ENCODE measurements at places on chromosomes 12 and 14.

GRCh38 chr12:119153477-119154434 is 25.0 kb upstream of the HSPB8 start:
- no peak for DNase-seq

DNA sequence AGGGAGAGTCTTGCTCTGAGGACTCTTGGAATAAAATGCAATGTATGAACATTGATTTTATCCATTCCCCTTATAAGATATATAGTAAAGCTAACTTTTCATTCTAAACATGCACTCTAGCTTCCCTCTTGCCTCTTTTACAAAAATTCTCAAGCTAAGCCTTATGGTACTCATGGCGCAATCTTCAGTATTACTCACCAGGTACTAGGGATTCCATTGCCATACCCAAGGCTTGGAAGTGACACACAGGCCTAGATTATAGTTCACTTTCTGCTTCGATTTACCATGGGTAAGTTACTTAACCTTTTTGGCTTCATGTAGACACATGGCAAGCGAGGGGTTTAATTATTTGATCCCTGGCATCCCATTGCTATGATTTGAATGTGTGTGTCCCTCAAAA is 331.5 kb downstream of the LRIG3 start:
- DNase-seq, result no peak

DNA sequence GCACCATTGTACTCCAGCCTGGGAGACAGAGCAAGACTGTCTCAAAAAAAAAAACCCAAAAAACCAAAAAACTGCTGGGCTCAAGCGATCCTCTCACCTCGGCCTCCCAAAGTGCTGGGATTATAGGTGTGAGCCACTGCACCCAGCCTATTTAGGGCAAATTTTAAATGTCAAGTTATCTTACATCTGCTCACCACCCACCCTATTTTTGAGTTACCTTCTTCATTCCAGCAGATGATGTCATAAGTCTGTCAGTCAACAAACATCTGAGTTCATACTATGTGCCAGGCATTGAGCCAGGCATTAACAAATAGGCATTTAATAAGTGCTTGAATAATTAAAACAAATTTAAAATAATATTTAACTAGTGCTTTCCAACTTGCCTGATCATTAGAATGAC is 21.5 kb downstream of the BATF start:
- DNase-seq, result no peak

DNA sequence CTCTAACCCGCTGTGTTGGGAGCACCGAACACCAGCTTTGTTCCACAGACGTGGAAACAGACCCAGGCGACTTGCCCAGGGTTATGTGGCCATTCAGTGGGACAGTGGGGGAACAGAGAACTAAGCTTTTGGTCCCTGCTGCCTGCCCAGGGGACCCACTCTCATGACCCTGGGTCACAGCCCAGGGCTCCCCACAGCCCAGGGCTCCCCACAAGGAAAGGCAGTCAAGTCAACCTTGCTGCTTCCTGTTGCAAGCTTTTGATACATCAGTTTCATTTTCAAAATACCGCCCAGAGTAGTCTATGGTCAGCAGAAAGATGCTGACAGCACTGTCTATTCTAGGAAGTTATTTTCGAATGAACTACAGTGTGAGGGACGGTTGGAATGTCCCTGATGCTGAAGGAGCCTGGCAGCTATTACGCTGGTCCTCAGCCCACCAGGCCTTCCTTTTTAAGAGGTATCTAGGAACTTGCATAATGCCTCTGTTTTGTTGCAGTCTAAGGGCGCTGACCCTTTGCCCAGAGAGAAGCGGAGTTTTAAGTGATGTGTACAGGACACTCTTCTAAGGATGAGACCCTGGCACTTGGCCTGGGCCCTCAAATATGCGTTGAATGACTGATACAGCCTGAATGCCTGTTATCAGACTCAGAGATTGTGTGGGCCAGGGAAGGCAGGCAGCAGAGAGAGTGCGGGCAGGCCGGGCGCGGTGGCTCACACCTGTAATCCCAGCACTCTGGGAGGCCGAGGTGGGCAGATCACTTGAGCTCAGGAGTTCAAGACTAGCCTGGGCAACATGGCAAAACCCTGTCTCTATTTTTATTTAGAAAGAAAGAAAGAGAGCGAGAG is 12.6 kb upstream of the TTC7B start:
- DNase-seq, result no peak

DNA sequence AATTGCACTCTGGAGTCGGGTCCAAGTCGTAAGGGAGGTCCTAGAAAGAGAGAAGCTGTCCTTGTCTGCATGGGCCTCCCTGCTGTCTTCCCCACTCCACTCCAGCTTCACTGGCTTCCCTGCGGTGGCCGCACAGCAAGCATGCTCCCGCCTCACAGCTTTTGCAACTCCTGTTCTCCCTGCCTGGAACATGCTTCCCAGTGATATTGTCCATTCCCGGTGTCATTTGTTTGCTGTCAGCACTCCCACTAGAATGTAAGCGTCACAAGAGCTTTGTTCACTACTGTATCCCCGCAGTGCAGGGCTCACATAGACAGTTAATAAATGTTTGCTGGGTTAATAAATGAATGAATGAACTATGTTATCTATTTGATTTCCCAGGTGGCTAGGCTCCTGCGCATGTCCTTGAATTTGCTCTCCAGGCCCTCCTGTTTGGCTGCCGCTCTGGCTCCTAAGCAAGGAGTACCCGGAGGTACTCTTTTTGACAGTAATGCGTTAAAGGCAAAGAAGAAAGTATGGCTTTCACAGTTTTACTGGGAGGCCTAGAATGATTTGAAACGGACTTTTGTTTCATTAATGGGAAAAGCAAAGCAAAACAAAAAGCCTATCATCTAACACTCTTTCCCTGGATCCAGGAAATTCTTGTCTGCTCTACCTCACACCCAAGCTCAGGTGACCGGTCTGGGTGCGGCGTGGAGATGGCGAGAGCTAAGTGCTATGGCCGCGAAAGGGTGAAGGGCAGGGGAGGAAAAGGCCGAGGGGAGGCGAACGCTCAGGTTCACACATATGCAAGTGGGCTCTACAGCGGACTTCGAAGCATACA is 6.2 kb upstream of the SLC7A7 start:
- no peak for DNase-seq

- DNase-seq, result no peak
Observed at GRCh38 chr14:77097006-77097699, 905 bp upstream of the CIPC start.

GRCh38 chr12:14239935-14240872 is 125.3 kb upstream of the ATF7IP start:
- no peak for DNase-seq

DNA sequence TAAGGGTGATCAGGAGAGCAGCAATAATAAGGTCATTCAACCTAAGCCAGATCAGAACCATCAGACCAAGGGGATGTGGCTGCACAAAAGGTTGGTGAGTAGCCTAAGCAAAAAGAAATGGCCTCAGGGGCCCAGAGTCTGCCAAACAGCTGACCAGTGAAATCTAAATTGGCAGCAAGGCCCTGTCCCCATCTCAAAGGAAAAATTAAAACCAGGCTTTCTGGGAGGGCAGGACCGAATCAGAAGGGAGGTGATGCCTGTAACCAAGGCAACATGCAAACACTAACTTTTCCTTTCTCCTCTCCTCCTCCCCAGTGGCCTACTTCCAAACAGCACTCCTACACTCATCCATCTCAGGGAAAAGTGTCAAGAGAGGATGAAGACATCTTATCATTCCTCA is 256.4 kb downstream of the NUAK1 start:
- no peak for DNase-seq

- no peak for DNase-seq
Observed at GRCh38 chr14:93462479-93462878, 31.7 kb downstream of the UNC79 start.

GRCh38 chr14:51929166-51929565 is 60.2 kb upstream of the RTRAF start:
- no peak for DNase-seq

DNA sequence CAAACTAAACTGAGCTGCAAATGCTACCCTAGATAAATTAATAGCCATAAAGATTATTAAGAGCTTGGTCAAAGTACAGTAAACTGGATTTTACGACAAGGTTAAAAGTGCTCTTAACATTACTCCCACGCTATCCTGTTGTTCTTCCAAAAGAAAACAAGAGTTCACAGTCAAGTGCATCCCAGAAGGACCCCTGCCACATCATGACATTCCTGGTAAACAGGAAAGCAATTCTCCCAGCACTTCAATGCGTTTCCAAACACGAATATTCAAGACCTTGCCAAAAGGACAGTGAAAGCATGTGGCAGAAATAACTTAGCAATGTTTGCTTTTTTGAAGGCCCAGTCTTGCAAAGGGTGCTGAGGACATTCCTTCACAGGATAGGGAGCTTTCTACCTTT is 11.2 kb downstream of the SPRING1 start:
- DNase-seq, result no peak

DNA sequence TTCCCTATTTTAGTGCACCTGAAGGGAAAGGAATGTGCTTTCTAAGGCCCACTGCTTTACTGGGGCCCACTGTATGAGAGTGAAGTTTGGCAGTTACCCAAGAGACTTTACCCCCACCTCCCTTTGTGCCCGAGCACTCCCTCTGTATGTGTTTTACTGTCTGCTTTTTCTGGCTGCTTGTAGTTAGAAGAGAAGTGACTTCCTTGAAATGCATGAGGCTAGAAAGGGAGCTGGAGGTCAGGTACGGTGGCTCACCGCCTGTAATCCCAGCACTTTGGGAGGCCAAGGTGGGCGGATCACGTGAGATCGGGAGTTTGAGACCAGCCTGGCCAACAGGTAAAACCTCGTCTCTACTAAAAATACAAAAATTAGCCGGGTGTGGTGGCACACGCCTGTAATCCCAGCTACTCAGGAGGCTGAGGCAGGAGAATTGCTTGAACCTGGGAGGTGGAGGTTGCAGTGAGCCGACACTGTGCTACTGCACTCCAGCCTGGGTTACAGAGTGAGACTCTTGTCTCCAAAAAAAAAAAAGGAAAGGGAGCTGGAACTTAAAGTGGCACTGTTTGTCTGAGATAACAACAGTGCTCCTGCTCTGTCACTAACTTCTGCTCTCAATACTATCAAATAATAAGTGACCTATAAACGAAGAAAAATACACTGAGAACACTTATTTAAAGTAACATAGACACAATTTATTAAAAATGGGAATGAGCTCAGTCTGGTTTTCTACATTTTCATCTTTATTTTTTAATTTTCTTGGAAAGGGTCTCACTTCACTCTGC is 5.8 kb downstream of the TRIP11 start:
- DNase-seq, result no peak

All from central memory CD8-positive, alpha-beta T cell (primary cell).